ENCODE measurements at places on chromosomes 7 and 10.

- no peak for DNase-seq
Measured at GRCh38 chr10:132564690-132565089, 27.1 kb downstream of the INPP5A start.

GRCh38 chr7:70807650-70808049, 324.3 kb upstream of the GALNT17 start:
- no peak for DNase-seq

DNA sequence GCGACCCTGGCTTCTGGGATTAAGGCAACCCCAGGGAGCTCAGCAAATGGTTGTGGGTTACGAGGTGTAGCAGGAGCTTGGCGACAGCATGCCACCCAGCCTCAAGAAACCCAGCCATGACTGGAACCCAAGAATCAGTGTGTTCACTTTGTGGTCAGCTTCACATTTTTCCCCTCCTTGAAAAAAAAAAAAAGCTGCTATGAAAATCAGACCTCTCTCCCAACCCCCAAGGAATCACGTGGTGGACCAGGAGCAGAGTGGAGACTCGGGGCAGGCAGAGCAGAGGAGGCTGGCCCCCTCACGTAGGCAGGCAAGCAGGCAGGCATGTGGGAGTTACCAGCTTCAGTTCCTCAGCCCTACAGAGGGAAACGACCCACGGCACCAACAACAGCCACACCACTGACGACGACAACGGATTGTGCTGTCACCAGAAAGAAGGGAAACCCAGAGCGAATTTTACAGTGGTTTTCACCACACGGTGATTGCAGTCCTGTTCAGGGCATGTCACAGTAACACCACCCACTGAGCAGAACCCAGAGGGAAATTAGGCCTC, 203.4 kb downstream of the SLC25A13 start:
- DNase-seq: no peak

DNA sequence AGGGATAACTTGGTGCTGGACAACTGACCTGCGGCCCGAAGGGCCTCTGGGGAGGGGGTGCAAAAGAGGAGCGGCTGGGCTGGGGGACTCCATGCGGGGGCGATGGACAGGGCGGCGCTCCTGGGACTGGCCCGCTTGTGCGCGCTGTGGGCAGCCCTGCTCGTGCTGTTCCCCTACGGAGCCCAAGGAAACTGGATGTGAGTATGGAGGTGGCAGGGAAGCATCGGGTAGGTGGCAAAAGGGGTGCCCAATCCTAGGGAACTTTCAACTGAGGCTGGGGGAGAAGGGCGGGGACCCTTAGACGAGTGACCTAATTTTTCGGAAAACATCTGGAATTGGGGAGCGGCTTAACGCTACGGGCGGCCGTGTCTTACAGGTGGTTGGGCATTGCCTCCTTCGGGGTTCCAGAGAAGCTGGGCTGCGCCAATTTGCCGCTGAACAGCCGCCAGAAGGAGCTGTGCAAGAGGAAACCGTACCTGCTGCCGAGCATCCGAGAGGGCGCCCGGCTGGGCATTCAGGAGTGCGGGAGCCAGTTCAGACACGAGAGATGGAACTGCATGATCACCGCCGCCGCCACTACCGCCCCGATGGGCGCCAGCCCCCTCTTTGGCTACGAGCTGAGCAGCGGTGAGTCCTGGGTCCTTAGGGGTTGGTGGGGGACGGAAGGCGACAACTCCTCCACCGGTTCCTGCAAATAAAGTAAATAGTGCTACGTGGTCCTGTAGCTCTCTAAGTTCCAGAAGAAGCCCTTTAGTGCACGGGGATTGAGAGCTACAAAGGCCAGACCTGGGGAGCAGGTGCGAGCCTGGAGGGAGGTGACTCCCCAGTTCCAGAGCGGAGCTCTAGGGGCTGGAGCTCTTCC, 622 bp downstream of the WNT16 start:
- no peak for DNase-seq

DNA sequence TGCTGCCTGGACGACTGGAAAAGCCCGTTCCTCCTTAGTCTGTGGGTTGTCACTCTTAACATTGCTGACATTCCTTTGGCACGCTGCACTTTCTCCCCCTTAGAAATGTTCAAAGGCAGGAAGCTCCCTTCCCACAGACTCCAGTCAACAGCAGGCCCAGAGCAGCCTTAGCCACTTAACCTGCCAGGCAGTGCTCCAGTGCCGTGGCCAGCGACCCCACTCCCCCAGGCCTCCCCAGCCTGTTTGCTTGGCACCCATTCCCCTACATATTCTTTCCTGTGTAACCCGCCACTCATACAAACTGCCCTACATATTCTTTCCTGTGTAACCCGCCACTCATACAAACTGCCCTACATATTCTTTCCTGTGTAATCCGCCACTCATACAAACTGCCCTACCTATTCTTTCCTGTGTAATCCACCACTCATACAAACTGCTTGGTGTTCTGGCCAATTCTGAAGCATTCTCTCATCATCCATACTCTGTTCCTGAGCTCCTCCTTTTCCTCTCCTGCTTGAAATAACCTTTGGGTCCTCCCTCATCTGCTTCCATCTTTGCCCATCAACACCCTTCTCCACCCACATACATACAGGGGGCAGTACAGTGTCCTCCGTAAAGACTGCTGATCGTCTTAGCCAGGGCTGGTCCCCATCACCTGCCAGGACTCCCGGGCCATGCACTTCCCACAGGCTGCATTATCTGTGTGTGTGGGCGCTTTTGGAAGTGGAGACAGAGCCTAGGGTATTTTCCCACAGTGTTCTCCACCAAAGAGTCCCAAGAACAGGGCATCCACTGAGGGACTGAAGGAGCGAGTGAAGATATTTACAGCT, 57.3 kb downstream of the ADARB2 start:
- no peak for DNase-seq

DNA sequence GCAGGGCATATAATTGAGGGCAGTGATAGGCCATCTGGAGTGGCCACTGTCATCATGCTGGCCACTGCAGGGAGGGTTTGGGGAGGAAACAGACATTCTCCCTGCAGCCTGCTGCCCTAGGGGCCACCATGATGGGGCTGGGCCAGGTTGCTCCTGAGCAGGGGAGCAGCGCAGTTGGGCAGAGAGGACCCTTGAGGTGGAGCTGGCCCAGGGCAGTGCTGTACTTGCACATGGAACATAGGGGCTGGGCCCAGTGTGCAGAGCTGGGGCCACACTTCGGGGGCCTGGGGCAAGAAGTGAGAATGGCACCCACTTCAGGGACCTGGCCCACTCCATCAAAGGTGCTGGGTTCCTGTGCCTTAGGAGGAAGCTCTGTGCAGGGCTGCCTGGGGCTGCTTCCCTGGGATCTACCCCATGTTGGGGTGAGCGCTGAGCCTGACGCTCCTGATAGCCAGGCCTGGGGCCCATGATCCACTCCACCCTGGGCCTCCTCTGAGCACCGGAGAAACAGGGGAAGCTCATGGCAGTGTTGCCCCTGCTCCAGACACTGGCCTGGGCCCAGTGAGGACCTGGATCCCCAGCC, 21.3 kb upstream of the NUB1 start:
- DNase-seq: no peak

DNA sequence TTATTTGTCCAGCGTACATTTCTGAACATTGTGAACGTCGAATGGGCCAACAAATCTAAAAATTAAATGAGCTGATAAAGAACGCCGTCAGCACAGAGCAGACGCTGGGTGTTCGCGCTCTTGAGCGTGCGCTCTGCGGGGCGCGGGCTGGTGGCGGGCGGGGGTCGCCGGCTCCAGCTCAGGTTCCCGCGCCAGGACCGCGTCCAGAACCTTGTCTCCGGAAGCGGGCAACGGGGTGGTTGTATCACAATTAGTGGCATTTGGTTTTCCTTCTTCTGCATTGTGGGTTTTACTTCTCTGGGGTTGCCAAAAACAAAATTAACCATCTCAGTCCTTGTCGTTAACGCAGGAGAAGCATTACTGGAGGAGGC, 2.4 kb downstream of the CYP2E1 start:
- no peak for DNase-seq

- no peak for DNase-seq
Measured at GRCh38 chr7:141286522-141286921, 212.7 kb downstream of the TMEM178B start.

DNA sequence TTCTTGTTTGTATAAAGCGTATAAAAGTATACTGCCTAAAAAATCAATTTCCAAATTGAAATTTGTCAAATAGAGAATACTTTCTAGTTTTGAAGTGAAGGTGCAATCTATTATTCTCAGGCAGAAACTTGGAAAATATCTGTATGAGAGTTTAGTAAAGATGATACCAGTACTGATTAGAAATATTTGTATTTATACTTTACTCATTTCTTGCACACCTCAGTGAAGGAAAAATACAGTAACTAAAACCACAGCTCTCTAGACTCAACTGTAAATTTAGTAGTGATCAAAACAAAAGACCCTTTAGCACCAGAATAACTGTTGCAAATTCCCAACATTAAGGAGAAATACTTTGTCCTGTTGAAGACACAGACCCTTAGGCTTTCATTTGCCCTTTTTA, 71.3 kb upstream of the CYP26C1 start:
- no peak for DNase-seq

DNA sequence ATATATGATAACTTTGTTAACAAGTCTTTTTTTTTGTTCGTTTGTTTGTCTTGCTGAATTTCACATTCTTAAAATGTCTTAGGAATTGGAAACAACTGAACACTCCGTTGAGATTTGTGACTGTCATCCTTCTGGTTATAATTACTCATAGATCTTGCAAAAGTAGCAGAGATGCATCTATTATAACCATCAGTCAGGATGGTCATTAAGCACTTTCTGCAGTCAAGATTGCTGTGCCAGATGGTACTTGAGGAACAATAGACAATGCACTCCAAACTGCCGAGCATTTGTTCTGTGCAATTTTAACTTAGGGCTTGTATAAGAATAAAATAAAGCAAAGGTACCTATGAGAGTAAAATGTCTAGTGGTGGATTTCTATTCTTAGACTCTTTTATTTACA, 710.1 kb upstream of the KCND2 start:
- no peak for DNase-seq

DNA sequence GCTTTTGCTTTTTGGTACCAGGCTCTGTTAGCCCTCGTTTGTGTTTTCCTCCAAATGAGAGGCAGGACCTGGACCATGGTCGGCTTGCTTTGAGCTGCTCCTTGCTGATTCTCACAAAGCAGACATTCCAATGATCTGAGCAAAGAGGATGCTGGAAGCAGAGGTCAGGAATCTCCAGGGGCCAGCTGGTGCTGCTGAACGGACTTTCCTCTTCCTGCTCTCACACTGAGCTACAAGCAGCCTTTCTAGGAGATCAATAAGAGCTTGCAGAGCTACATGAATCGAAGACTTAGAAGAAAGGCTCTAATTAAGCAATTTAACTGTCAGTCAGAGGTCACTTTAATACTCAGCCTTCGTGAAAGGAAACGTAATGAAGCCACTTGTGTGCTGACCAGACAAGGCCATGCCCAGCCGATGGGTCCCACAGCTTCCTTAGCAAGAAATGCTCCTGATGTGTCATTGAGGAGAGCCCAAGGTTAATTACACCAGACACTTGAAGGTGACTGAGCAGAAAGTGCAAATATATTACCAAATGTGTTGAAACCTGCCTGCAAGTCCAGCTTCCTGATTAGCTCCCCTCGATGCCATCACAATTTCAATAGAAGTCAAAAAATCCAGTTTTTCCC, 151.3 kb upstream of the RSU1 start:
- no peak for DNase-seq

DNA sequence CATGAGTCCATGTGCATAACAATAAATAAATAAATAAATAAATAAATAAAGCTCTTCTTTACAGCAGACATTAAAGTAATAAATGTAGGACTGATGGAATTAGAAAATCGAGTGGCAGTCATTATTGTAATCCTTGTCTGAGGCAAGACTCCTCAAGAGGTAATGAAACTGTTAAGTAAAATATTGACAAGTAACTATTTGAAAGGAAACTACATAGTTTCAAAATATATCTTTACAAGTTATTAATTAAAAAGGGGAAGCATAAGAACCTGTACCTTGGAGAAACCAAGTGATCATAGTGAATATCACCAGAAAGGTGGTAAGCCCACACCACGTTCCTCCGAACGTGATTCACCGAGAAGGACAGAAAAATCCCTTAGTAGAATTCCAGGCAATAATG, 285.6 kb upstream of the SORCS1 start:
- no peak for DNase-seq

DNA sequence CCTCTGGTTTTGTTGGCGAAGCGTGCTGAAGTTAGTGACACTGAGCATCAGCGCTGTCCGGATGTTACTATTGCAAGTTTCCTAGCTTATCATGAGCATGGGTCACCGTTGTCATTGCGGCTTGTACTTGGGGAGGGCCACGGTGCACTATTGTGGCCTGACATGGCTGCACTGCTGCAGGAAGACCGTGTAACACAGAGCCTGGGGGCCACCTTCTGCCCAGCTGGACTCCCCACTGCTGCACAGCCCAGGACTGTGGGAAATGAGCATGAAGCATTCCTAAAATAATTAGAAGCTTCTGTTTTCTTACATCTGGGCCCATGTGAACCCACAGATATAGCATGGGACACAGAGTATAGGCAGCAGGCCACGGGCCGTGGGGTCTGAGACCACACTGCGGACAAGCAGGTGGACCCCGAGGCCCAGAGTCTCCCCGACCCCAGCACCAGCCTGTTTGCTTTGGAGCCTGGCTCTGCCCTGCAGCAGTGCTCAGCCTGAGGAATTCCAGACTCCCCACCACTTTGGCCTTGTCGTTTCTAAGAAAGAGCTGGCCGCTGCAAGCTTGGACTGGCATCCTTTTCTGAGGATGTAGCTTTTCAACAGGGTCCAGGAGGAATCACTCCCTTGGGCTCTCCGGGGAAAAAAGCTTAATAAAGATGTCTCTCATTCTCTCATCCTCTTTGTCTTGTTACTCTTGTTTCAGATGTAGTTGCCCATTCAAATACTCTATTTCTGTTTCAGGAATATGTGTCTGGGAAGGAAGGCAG, 179.2 kb downstream of the CCDC3 start:
- no peak for DNase-seq

DNA sequence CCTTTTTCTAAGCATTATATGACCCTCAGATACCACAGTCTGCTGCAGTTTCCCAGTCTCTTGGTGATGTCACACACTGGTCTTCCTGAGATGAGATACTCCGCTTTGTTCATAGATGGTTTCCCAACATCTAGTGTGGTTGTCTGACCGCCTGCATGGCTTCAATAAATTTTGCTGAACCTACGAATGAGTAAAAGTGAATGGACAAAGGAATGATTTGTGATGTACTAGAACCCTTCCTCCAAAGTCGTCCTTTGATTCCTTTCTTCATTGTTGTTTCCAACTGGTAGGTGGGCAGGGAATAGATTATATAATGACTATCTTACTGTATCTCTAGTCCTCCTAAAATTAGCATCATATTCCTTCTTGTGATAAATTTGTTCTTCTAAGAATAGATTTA, 82.5 kb downstream of the SLC35B4 start:
- no peak for DNase-seq

DNA sequence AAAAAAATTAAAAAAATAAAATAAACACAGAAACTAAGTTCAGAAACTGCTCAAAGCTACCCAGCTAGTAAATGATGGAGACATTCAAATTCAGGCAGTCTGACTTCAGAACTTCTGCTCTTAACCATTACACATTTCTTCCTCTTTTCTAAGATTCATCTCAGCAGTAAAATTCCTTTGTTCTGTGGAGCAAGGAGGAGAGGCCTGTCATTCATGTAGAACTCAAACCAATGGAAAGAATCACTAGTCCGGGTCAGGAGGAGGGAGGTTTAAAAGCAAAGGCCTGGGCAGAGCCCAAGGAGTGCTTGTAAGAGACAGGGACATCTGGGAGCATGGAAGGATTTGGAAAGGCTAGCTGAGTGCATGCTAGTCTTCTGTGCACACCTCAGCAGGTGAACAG, 37.9 kb upstream of the DNAJB12 start:
- no peak for DNase-seq
